ENCODE measurements at places on chromosomes 3 and 15.

- no peak for DNase-seq
Measured at GRCh38 chr3:133425898-133426297, 26.0 kb downstream of the BFSP2 start.

GRCh38 chr3:123105201-123106189, 38.7 kb downstream of the PDIA5 start:
- no peak for DNase-seq

DNA sequence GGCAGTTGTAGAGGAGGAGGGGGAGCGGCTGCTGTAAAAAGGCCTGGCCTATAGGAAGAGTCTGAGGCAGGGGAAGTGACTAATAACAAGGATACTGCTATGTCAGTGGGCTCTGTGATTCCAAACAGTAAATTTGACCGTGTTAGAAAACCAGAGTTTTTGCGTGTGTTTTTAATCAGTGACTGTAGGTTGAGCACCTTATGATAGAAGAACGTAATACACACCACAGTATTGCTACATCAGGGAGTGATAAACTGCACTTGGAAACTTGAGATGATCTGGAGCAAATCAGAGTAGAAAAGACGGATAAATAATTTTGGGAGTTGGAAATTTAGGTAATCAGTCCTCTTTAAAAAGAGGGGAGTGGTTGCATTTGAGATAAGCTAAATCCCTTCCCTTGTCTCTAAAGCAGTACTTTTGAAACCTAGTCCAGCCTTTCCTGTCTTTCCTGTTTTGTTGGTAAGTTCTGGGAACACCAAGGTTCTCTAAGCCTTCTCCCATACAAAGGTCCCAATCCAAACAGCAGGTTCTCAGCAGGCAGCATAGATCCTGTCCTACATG, 130.5 kb upstream of the NR2E3 start:
- no peak for DNase-seq

GRCh38 chr3:88003115-88003755, 55.6 kb downstream of the CGGBP1 start:
- DNase-seq = no peak

GRCh38 chr15:38229705-38230310, 22.8 kb upstream of the SPRED1 start:
- DNase-seq = no peak

DNA sequence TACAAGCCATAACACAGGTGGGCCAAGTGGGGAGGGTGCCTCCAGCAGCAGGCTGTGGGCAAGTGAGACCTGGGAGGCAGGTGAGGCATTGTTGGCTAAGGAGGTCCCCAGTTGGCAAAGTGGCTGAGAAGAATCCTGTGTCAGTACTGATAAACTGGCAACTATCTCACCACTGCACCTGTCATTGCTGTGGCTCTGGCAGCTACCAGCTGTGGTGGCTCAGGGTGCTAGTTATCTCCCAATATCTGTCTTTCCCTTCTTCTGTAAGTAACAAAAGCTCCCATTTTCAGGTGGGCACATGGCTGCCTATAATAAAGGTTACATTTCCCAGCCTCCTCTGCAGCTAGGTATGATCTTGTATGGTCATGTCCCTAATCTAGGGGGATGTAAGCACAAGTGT, 80.6 kb upstream of the RNF7 start:
- DNase-seq = no peak

- no peak for DNase-seq
Measured at GRCh38 chr3:126986001-126986400, 3.1 kb downstream of the PLXNA1 start.

DNA sequence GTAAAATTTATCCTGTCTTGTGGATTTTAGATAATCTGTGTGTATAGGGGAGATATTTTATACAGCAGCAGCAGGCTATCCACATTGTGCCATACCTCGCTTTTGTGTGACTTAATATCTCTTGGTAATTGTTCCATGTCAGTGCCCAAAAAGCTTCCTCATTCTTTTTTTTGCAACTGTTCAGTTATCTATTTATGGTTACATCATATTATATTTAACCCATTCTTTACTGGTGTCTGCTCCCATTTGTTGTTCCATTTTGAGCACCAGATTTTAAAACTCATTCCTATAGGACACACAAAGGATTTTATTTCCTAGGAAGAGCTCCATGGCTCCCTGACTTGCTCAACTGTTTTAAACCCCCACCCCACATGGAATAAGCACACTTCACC, 86.3 kb upstream of the RASGRP1 start:
- no peak for DNase-seq

DNA sequence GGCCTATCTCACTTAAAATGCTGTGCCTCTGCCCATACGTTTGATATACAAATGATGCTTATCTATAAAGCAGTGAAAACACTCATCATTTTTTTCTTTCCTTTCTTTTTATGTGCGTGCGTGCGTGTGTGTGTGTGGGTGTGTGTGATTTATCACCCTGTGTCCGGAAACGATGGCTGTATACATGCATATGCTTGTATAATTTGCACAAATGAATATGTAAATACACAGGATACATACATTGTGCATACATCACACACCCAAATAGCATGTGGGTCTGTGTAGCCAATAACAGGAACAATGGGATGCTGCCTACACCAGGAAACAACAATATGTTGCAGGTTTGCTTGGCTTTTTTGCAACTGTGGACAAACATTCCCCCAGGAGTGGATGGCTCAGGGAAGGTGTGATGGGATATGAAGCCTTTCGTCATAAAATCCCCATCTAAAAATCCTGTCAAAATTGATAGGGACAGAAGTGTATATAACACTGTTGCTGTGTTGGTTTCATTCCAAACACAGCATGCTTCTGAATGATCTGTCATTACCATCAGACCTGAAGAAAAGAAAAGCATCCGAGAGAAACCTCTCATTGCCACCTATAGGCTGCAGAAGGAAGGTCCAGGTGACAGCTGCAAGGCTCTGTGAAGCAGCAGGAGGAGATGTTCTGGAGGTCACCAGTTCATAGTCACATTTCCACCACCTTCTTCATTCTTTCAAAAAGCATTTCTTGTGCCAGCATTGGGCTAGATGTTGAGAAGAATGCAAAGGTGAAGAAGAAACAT, 503.9 kb upstream of the NR2F2 start:
- no peak for DNase-seq

DNA sequence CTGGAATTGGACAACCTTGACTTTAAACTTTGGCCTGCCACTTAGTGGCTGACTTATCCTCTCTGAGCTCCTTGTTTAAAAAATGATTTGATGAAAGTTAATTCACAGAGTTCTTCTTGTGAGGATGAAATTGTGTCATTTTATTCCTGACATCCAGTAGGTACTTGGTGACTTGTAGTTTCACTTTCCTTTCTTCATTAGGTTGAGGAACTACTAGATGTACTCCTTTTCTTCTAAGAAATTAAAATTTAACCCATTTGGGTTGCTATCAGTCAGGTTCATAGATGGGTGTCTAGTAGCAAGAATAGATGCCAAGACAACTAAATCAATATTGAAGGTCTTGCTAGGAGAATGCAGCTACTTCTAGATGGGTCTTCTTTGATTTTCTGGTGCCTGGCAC, 5.2 kb downstream of the NR1D2 start:
- DNase-seq = no peak

DNA sequence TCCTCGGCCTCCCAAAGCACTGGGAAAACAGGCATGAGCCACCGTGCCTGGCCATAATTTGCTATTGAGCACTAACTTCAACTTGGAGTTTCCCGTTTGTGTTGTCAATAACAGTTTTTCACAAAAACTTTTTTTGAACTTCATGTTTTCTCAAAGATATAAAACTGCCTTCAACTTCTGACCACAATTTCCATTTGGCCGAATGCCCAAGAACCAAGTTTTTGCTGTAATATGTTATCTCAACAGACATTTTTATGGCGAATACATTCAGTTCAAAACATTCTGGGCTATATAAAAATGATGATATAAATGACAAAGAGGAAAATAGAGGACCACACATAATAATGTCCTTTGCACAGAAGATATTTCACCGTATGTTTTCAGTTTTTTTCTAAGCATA, 56.4 kb downstream of the NEDD4 start:
- DNase-seq = no peak

DNA sequence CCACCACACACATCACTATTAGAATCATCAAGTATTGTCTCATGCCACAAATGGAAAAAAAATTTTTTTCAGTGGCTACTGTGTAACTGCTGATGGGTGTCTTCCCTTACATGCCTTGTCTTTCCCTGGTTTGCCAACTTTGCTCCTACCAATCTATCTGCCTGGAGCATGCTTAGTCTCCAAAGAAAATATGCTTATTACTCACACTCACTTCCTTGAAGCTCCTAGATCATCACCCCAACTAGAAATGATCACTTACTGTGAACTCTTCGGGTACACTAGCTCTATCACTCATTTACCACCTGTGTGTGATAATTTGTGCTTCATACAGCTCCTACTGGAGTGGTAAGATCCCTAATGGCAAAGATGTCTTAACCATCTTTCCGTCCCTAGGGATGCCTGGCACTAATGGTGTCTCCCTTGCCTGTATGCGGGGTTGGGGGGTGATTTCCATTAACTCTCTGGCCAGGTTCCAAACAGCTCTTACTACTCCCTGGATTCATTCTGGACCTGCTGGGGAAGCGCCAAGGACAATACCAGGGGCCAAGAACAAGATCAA, 799 bp downstream of the VPS33B start:
- no peak for DNase-seq

- DNase-seq = no peak
Measured at GRCh38 chr15:88741671-88742070, 61.6 kb upstream of the ACAN start.

DNA sequence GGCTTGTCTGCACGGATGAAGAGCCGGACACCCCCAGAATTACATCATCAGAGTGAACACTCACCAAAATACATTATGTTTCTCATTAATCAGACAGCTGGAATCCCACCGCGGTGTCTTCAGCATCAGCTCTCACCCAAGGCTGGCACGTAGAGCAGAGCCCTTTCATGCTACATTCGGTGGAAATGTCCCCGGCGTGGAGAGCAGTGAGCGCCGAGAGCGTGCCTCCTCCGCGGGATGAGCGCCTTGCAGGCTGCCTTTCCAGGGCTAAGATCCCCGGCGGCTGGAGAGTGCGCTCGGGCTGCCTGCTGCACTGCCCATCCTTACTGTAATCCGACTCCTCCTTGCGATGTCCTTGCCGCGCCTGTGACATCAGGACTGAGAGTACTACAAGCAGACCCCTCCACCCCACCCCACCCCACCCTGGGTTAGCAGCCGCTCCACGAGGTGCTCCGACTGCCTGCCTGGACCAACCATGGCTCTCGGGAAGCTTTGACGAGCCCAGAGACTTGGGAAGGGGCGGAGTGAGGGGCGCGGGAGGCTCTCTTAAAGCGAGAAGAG, at the start of gene ZNF385D:
ZNF385D (minus strand) TSS at position 380 of the 561 bp plus-strand sequence; CDS start at position 86, 294 bp downstream.
- no peak for DNase-seq

DNA sequence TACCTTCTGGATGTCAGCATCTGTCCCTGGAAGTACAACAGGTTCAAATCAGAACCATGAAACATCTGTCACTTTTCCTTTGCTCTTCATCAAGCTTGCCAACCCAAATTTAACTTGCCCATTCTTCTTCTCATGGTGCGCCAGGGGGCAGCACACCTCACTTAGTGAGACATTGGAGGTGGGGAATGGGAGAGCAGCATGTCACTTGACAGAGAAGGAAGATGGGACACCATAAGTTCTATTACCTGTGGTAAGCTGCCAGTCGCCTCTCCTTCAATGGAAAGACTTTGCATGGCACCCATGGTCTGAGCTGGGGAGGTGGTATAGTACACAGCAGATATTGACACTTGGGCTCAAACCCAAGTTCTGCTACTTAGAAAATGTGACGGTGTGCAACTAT, 2.9 kb downstream of the SCN5A start:
- DNase-seq = no peak

GRCh38 chr3:60917141-60917540, 334.1 kb downstream of the FHIT start:
- DNase-seq = no peak
